ENCODE measurements at places on chromosomes 6 and 20.

- no peak for DNase-seq
Observed at GRCh38 chr6:99607416-99608036, 893 bp downstream of the PRDM13 start.

DNA sequence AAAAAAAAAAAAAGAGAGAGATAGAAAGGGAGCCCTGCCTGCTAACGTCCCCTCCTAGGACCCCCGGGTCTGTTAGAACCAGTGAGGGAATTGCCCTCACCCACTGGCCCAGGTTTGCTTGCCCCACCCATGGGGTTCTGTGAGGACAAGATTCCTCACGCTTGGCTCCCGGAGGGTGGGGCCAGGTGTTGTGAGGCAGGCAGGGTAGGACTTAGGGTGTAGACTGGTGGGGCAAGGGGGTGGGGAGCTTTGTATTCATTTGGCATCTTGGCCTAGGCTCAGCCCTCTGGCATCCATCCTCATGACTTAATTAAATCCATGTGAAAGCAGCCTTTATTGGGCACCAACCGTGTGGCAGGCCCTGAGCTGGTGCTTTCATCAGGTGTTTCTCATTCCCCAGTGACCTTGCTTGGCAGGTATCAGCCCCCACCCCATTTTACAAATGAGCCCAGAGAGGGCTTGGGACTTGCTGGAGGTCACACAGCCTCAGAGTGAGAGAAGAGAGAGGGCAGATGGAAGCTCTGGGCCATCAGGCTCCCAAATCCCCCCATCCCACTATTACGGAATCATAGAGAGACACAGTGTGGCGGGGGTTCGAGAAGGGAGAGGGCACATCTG, 19.0 kb downstream of the RAB44 start:
- DNase-seq: no peak

- no peak for DNase-seq
Observed at GRCh38 chr6:108616973-108617372, 56.3 kb downstream of the FOXO3 start.

- DNase-seq: no peak
Observed at GRCh38 chr6:85470023-85470410, 20.1 kb downstream of the NT5E start.
